Foreskin keratinocyte (primary cell): ENCODE measurements at places on chromosomes 1 and 21. TPM values are rescaled to one million over a fixed set of nuclear protein-coding genes. Genes with fewer than 3 reads are reported as not detected.

- DNase-seq = no peak
These were observed 11.8 kb upstream of the SOD1 start for GRCh38 chr21:31647650-31648049.

- DNase-seq = no peak
These were observed 25.1 kb upstream of the TP53BP2 start for GRCh38 chr1:223870617-223871574.

DNA sequence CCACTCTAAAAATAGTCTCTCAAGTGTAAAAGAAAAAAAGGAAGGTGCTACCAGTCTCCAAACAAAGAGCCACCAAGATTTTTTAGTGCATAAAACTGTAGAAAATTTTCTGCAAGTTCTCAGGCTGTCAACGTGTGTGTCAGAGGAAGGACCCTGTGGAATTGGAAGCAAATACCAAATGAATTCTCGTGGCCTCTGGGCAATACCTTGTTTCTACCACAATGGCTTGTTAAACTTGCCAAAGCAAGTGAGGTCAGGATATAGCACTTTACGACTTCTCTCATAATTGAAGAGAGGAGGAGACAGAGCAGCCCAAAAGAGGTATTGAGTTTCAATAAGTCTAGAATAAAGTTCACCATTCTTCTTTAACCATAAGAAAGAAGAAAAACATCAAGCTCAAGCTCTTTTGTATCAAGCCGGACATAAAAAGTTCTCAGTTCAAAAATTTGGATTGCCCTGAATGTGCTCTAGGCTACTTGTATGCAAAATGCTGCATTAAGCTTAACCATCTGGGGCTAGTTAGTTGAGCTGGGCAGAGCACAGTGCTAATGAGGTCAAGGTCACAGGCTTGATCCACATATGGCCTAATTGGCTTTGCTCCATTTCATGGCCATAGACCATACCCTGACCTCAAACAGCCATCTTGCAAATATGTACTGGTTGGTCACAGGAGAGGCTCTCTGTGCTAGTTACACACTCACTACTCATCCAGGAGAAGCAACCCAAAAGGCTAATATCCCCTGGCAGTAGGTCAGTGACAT, 60.5 kb downstream of the TBX15 start:
- no peak for DNase-seq

DNA sequence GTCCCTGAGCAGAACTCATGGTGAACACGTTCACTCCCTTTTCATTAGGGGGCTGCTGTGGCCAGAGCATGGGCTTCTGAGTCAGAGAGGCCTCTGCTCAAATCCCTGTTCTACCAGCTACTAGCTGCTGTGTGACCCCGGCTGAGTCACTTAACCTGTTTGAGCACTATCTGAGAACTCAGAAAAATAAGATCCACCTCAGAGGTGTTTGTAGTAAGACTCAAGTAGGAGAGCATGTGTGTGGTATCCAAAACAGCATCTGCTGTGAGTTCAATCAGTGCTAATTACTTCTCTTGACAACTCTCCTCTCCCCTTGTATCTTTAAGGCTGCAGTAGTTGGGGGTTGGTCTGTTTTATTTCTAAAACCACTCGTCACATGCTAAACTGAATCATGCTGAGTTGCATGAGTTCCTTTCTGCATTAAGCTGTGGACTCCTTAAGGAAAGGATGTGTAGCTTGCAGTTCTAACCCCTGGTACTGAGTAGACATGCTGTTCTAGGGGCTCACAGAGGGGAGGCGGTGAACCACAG, 39.7 kb upstream of the JUN start:
- peak; percentile 70 for DNase-seq

- no peak for DNase-seq
These were observed 277.3 kb downstream of the DNM3 start for GRCh38 chr1:172118618-172119017.

GRCh38 chr1:160653620-160654016, 6.8 kb upstream of the SLAMF1 start:
- DNase-seq = no peak

The KRTAP12-1 gene
- not detected in 2 replicates for total RNA-seq

The S1PR1 gene
- total RNA-seq = 16.9 and 24.9 TPM in 2 replicates

The PER3 gene
- 6.9 and 9.9 TPM in 2 replicates for total RNA-seq

The TNFAIP8L2 gene
- not detected in 2 replicates for total RNA-seq

The FCRL2 gene
- total RNA-seq = not detected in 2 replicates
